Activated effector memory CD4-positive, alpha-beta T cell treated with anti-CD3 and anti-CD28 coated beads, Interleukin-2, amount 50 U/mL, for 16 hours (primary cell): ENCODE measurements at places on chromosomes 6 and 20.

GRCh38 chr6:111070105-111071005 is 16.9 kb upstream of the SLC16A10 start:
- no peak for DNase-seq

DNA sequence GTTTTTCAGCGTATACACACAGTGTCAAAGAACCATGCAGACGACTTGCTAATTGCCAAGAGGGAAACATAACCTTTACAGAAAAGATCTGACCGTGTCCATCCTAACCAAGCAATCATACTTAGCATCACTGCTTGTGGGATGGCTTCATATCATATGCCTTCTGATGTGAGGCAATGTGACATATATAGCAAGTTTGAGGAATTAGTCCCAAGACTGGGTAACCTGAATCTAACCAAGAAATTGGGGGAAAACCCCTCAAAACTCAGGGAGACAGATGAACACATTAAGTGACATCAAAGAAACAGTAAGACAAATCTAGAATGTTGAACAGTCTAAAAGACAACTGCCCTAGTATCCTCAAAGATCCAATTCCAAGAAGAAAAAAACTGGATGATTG is 18.4 kb downstream of the GNL1 start:
- no peak for DNase-seq

GRCh38 chr6:83086751-83087150 is 19.3 kb downstream of the DOP1A start:
- DNase-seq = no peak

DNA sequence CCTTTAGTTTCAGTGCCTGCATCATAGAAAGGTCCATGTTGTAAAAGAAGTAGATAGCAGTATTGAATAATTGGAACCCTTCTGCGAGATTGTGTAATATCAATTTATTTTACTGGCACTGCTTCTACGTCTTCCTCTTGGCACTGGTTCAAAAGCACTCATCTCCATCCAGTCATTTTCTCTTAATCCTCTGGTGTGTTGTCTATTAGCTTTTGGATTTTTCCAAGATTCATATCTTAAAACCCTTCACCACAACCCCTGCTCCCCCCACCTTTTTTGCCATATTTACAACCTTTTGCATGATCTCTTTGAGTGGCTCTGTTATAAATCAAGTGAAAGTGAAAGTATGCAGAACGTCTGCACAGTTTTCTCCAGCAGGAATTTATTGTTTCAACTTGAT is 76.6 kb upstream of the HSF2 start:
- no peak for DNase-seq

- peak; percentile 94 for DNase-seq
These were observed 20.4 kb downstream of the HLA-G start for GRCh38 chr6:29847871-29848630.

DNA sequence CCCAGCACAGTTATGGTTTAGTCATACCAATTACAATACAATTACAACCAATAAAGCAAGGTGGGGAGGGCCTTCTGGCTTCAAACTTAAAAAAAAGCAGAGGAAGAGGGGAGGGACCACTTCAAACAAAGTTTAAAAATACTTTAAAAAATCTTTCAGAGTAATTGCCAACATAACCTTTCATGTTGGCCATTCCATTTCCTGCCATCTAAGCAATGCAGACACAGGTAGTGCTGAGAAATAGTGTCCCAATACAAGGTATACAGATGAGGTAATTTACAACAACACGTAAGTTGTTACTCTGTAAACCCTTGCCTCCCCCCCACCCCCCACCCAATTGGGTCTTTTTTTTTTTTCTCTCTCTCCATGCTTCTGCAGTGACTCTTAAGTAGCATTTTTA is 18.8 kb upstream of the TBC1D20 start:
- no peak for DNase-seq

DNA sequence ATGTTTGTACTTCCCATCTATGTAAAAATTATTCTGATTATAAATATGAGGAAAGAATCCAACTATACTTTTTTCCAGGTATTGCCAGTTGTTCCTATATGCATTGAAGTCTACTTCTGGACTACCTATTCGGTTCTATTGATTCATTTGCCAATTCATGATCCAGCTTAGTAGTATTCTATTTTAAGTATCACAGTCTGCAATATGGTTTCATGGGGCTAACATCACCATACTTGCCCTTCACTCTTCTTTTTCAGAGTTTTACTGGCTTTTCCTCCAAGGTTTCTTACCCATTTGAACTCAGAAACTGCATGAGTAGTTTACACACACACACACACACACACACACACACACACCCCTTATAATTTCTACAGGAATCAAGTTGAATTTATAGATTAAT is 34.5 kb downstream of the NUDT3 start:
- DNase-seq = no peak

DNA sequence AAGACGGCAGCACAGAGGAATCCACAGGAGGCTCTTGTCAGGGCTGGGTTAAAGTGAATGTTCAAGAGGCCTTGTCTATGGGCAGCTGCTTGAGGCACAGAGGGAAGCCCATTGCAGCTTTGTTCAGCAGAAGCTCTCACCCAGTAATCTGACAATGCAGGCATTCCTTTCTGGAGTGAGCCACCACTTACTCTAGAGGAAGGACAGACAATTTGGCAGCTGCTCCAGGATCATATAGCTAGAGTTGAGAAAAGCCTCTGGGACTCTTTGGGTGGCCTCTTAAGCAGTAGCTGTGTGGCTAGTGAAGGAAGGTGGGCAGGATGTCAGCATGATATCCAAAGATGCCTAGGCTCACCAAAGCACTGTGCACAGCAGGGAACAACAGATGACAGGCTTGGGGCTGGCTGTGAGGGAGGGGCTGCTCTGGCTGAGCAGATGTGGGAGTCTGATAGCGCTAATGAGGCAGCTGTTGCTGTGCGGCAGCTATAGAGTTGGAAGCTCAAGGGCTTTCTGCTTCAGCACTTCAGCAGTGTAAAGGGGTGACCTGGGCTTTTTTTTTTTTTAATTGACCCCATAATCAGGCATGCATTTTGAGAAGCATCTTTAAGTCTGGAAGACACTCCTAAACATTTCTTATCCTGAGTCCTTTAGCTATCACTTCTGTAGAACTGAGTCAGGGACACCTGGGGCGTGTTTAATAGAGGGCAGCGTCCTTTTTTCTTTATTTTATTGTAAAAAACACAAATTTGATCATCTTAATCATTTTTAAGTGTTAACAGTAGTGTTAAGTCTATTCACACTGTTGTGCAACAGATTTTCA is 27.2 kb downstream of the CMTR1 start:
- no peak for DNase-seq

- no peak for DNase-seq
These were observed 47.7 kb downstream of the COL12A1 start for GRCh38 chr6:75158176-75158575.

GRCh38 chr6:146913842-146914488 is 290.3 kb upstream of the STXBP5 start:
- DNase-seq = no peak

DNA sequence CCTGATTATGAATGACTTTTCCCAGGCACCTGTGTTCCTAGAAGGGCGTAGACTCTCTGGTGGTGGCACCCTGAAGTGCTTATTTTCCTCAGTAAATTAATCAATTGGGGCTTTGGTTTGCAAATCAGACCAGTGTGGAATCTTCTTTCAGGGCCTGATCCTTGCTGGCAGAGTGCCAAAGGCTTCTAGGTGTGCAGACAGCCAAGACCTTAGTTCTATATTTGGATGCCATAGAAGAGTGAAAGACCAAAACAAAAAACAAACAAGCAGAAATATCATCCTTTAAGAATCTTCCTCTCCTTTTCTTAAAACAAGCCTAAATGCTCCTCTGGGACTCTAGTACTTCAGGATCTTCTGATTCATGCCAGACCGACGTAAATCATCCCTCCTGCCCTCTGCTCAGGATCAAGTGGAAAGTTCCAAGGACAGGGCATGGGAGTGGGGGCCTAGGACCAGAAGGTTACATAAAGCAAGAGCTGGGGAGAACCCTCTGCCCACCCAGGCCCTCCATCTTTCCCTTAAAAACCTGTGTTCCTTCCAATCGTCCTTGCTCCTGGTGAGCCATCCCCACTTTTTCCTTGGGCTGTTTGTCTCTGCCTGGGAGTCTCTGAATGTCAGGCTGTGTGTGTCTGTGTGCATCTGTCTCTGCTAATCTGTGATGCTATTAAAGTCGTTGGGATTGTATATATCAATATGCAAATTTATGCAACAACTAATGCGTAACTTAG is 70.5 kb upstream of the MYLIP start:
- DNase-seq = no peak

- DNase-seq = no peak
These were observed 10.0 kb upstream of the HLA-DQA1 start for GRCh38 chr6:32627249-32627648.

GRCh38 chr20:9903048-9903655 is 64.3 kb upstream of the PAK5 start:
- DNase-seq = no peak

DNA sequence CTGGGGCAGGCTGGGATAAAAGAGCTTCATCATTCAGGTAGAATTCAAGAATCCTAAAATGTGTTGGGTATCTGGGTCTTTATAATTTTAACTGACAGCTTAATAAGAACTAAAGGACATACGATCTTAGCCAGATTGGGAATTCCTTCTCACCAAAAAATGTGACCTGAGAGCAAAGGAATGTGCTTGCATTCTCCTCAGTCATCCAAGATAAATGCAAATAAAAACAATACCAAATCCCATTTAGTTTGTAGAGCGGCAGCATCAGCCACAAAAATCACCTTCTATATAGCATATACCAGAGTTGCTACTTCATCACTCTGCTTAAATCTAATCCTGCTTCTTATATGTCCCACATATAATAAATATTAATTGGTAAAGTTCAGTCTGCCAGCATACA is 16.9 kb downstream of the USP49 start:
- DNase-seq = no peak

- DNase-seq = no peak
These were observed 903.1 kb downstream of the PHF3 start for GRCh38 chr6:64538722-64539121.

DNA sequence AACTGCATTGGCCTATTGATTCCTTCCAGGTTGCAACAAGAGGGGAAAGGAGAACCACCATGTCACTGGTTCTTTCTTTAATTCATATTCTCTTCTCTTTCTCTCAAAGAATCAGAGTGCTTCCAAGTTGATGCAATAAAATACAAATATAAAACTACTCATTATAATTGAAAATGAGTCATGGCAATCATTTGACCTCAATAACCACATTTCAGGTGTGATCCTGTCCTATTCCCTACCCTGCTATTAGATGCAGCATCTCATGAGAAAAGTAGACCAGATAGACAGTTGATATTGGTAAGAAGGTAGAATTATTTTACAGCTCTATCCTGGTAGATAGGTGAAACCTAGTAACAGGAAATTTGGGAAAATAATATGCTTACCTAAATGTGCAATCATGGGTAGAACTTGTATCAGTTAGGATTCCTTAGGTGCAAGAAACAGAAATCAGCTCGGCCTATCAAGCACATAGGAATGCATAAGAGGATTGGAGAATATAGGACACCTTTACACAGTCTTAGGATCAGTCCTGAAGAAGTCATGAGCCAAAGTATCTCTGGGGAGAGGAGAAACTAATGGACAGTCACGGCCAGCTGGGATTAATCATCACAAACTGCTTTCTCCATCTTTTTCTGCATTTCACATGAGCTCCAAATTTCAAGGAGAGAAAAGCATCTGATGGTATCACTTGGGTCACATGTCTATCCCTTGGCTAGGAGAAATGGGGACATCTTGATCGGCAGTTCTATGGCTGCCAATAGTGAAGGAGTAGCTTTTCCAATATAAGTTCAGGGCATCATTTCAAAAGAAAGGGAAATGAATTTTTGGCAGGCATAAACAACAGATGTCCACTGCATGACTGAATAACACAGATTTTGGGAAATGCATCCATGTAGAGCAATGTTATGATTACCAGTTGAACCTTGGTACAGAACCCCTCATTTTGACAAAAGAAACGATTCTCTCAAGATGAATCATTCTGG is 19.3 kb upstream of the RNF146 start:
- no peak for DNase-seq
